ENCODE measurements at places on chromosomes 7 and 10.

- no peak for DNase-seq
Measured at GRCh38 chr7:48360574-48360973, 189.3 kb downstream of the ABCA13 start.

GRCh38 chr7:106371629-106372028, 86.8 kb upstream of the NAMPT start:
- DNase-seq = no peak

DNA sequence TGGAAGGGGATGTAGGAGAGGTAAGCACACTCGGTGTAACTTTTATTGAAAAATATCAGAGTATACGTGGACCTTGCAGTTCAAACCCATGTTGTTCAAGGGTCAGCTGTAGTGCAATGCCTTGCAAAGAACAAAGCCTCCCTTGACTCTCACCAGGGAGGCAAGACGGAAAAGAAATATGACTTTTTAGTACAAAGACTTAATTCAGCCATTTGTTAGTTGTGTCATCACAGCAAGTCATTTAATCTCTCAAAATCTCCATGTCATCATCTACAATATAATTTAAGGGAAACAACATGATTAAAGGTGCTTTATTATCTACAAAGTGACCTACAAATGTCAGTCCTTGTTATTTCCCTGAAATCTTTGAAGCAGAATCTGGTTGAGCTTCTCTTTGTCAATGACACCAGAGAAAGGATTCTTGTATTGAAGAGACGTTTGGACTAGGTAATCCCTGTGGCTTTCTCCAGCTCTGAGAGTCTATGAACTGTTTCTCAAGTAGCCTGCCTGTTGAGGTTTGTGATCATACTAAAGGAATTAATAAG, 502.8 kb downstream of the REEP3 start:
- no peak for DNase-seq

- no peak for DNase-seq
Measured at GRCh38 chr10:130933008-130933390, 378.5 kb downstream of the TCERG1L start.

- no peak for DNase-seq
Measured at GRCh38 chr10:94757916-94758315, 4.6 kb upstream of the CYP2C19 start.

- DNase-seq = no peak
Measured at GRCh38 chr7:5779141-5779540, 2.3 kb downstream of the RNF216 start.
